Foreskin fibroblast (primary cell): ENCODE measurements at places on chromosomes 7 and 10.

DNA sequence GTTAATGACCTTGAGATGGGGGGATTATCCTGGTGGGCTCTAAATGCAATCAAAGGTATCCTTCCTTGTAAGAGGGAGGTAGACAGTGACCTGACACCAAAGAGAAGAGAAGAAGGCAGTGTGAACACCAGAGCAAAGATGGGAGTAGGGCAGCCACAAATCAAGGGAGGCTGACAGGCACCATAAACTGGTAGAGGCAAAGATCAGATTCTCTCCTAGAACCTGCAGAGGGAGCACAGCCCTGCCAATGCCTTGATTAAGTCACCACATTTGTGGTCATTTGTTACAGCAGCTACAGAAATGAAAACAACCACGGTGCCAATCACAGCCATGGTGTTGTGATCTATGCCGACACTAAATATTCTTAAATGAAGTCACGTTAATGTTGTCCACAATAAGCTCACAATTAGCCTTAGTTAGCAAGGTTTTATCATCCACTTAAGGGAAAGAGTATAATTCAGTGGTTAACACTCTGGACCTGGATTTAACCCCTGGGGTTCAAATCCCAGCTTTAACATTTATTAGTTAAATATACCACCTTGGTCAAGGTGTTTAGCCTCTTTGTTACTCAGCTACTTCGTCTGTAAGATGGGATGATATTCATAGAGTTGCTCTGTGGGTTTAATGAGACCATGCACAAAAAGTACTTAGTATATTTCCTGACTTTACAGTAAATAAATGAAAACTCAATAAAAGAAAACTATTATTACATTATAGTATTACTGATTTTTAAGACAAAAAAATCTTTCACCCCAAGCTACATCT, 70.8 kb downstream of the SGMS1 start:
- peak; percentile 55 for DNase-seq

DNA sequence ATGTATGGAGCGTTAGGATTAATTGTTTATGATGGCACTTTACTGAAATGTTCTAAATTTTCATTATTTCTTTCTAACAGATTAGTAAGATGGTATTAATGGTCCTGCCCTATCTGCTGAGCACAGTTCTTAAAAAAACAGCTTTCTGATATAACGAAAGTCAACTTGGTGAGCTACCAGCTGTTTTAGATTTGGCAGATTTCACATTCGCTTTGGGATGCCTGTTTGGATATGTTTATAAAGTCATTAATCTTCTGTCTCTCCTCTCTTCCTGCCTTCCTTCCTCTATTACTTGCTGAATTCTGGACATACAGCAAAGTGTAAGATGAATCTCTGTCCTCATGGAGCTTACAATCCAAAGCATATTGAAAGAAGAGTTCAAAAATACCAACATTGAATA, 396.8 kb upstream of the LRGUK start:
- peak; percentile 44 for DNase-seq

GRCh38 chr7:18276380-18276779, 219.2 kb upstream of the HDAC9 start:
- DNase-seq, result no peak

GRCh38 chr7:107953924-107954303, 49.0 kb downstream of the LAMB1 start:
- DNase-seq, result peak; percentile 34

DNA sequence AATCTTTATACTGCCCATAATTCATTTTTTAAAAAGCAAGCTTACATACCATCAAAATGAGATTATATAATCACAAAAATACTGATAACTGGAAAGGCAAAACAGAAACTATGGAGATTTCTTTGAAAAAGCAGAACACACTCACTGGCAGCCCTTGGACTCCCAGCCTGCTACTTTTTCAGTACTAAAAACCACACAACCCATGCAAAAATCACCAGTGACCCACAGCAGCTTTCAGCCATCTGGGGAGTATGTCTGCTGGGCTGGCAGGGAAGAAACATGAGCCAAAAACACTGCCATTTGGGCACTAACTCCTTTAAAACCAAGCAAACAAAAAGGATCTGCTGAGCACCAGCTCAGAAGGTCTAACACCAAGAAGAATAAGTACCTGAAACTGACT, 80.0 kb upstream of the DDC start:
- DNase-seq, result no peak

DNA sequence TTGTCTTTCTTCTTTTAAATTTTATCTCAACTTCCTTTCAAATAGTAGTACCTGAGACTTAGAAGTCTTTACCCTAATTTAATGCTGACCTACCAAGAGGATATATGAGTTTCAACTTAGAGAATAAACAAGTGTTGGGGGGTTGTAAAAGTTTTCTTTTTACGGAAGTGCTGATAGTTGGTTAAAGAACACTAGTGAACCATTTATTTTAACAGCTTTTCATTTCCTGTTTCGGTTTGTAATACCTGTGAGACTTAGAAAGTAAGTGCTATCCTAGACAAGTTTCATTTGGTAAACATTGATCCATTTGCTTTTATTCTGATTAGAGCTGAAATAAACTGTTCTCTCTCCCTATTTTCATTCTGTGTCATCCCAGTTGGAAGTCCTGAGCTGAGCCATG, 683.1 kb upstream of the SORCS1 start:
- DNase-seq, result no peak

GRCh38 chr7:24555184-24555583, 18.1 kb upstream of the PALS2 start:
- DNase-seq, result no peak

GRCh38 chr7:94223375-94224084, 171.2 kb upstream of the COL1A2 start:
- DNase-seq, result peak; percentile 83

DNA sequence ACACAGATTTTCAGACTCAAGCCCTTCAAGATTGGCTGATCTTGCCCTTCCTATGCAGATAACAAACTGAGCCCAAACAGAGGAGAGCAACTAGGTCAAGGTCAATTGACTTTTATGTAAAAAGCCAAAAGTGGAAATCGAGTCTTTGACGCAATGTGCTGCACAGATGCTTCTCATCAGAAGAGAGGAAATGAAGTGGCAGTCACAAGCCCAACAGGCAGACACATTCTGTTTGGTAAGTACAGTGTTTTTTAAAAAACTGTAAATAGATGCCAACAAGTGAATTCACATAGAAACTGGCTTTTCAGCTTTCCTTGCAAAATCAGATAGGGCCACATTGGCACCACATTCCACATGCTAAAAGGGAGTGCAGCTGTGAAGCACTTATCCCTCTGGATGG, 606.6 kb downstream of the KCNMA1 start:
- DNase-seq, result no peak

DNA sequence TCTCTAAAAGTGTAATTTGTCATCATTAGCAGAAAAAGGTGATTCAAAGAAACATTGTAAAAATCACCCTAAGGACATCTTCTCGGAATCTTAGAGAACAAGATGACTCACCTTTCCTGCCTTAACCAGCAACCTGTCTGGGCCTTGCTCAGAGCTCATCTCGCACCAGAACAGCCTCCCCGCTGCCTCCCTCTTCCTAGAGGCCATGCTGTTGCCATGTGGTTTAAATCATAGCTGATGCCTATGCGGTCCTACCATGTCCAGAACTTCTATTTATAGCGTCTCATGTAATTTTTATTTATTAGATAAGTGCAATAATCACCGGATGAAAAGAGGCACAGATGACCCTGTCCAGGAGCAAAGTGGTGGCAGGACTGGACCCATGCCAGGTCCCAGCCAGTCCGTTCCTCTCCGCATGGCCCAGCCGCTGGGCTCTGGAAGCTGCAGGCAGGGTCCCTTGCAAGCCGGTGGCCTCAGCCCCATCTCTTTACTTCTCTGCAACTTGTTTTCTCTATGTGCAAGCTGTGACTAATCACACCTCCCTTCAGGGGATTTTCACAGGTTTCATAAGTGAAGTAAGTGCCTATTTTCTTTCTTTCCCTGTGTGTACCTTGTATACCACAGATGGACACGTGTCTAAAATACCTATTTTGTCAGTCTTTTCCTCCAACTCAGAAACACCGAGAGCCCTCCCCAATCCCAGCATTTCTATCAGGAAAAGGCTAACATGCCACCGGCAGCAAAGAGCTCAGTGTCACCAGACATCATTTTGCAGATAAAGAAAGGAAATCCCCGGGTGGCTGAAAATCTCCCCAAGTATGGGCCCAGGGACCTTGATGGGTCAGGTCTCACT, 27.1 kb downstream of the KLF6 start:
- no peak for DNase-seq

- no peak for DNase-seq
Observed at GRCh38 chr10:110083884-110084283, 76.1 kb downstream of the ADD3 start.

GRCh38 chr10:50464004-50464409, 159.7 kb downstream of the SGMS1 start:
- peak; percentile 18 for DNase-seq

GRCh38 chr7:106978425-106979420, 65.8 kb upstream of the PRKAR2B start:
- DNase-seq, result no peak

- no peak for DNase-seq
Observed at GRCh38 chr7:106059556-106059955, 52.6 kb downstream of the SYPL1 start.

- peak; percentile 16 for DNase-seq
Observed at GRCh38 chr7:133797818-133798520, 329.2 kb upstream of the LRGUK start.

DNA sequence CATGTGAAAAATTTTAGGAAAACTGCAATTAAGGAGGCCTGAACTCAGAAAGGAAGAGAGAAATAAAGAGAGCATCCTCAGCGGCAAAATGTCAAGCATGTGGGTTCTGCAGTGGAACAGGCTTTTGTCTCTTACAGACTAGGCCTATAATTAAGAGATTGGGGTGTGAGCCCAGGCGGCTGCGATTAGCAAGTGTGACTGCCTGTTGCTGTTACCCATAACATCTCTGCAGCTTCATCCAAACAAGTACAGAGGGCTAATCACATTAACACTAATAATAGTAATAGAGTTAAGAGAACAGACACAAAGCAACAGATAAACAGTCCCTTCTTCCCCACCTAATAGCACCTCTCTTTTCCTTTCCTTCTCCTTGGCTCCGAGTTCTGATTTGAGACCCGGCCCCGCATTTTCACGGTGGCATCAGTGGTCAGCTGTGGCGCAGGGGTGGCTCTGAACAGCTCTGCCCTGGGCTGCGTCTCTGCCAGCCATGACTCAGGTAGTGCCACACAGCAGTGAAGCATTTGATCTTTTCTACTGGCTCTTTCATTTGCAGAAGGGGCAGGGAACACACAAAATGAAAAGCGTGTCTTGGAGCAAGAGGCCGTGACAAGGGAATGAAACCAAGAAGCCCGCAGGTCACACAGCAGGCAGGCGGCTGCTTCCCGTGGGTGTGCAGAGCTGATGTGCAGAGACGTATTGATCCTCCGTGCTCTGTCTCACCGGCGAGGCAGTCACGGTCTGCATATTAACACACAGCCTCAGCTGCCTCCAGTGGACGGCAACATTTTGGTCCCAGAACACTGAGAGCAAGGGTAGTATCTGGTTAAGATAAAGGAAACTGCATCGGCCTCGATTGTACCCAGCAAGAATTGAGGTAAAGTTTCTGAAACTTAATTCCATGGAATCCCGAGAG, 103.1 kb downstream of the KLF6 start:
- DNase-seq, result peak; percentile 31

GRCh38 chr7:47938574-47939165, 9.6 kb downstream of the PKD1L1 start:
- no peak for DNase-seq

GRCh38 chr10:62381385-62382102, 7.4 kb downstream of the ZNF365 start:
- DNase-seq, result no peak

DNA sequence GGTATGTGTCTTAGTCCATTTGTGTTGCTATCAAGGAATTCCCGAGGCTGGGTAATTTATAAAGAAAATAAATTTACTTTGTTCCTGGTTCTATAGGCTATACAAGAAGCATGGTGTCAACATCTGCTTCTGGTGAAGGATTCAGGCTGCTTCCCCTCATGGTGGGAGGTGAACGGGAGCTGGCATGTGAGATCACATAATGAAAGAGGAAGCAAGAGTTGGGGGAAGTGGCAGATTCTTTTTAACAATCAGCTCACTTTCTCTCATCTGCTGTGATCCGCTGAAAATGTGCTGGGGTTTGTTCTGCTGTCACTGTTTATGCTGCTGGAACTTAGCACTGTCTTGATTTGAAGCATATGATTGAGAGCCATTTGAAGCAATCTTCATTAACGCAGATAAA, 730.0 kb upstream of the SORCS1 start:
- DNase-seq, result no peak

- peak; percentile 76 for DNase-seq
Observed at GRCh38 chr7:100865372-100865911, 1.7 kb upstream of the TRIP6 start.

DNA sequence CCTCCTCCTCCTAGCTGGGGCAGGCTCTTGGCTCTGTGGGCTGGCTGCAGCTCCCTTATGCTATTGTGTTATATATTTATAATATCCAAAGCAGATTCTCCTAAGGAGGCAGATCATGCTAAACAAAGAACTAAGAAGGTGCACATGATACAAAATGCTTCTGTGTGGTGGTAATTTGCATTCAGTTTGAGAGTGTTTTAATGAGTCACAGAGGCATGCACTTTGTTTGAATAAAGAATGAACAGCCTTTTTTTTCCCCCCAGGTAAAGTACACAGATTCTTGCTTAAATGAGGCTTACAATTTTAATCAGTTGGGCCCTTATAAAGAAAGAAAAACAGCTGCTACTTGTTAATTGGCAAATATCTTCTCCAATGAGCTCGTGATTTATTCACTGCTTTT, 95.0 kb downstream of the FANK1 start:
- DNase-seq, result no peak

GRCh38 chr10:14686356-14686755, 88.3 kb downstream of the FAM107B start:
- DNase-seq, result no peak

GRCh38 chr7:128321044-128321422, 22.7 kb downstream of the RBM28 start:
- no peak for DNase-seq

DNA sequence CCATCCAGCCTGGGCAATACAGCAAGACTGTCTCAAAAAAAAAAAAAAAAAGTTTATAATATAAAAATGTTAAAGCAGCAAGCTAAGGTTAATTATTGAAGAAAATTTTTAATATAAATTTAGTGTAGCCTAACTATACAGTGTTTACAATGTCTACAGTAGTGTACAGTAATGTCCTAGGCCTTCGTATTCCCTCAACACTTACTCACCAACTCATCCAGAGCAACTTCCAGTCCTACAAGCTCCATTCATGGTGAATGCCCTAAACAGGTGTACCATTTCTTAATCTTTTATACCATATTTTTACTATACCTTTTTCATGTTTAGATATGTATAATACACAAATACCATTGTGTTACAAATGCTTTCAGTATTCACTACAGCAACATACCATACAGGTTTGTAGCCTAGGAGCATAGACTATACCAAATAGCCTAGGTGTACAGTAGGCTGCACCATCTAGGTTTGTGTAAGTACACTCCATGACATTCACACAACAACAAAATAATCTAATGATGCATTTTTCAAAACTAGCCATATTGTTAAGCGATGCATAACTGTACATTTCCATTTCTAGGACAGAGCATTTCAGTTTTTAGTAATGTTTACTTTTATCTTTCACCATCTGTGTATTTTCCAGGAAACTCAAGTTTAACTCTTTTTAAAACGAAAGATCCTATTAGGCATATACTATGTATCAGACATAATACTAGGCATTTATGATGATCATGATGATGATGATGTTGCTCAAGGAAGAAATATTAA, 43.3 kb downstream of the CNOT4 start:
- no peak for DNase-seq

- DNase-seq, result no peak
Observed at GRCh38 chr10:72661431-72661830, 30.5 kb upstream of the MCU start.

- DNase-seq, result no peak
Observed at GRCh38 chr10:84546609-84547008, 218.2 kb downstream of the CCSER2 start.
